ENCODE measurements at places on chromosomes 6 and 20.

- DNase-seq: peak; percentile 5
These were observed 1066.8 kb upstream of the CITED2 start for GRCh38 chr6:140441256-140441655.

- peak; percentile 63 for DNase-seq
These were observed 9.3 kb downstream of the PREX1 start for GRCh38 chr20:48818481-48818987.

DNA sequence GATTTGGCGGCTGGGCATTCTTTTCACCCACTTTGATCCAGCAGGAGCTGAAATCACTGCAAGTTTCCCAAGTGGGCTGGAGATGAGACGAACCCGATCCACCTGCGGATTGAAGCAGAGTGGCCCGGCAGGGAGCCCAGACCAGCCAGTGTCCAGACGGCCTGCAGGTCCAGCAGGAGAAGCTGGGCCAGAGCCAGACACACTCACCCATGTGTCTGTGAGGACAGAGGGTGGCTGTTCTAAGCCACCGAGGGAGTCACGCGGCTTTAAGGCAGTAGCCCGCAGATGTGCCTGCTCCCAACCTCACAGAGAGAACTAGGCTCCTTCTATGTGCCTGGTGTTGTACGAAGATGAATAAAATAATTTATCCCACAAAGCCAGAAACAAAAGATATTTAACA is 200.7 kb downstream of the WDR27 start:
- DNase-seq: no peak

DNA sequence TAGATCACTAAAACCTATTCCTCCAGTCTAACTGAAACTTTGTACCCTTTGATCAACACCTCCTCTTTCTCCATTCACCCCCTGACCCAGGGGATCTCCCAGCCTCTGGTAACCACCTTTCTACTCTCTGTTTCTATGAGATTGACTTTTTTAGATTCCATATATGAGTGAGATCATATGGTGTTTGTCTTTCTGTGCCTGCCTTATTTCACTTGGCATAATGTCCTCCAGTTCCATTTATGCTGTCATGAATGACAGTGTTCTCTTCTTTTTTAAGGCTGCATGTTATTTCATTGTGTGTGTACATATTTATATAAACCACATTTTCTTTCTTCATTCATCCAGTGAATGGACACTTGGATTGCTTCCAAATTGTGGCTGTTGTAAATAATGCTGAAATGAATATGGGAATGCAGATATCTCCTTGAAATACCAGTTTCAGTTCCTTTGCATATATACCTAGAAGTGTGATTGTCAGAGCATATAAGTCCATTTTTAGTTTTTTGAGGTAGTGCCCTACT is 57.7 kb downstream of the DHX35 start:
- no peak for DNase-seq

DNA sequence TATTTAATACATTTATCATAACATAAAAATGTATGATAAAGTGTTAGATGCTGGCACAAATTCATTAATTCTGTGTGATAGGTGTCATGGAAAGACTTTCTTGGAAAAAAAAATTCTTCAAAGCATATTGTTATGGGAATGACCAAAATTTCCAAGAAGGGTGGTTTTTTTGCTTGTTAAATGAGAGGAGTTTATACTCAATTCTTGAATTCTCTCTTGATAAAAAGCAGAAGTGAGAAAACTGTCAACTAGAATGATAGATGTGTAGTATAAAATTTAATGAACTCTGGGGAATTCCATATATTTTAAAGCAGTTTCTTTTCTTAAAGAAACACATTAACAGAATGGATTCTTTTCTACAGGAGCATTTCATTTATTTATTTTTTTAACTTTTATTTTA is 62.0 kb upstream of the SNAP91 start:
- DNase-seq: no peak

- DNase-seq: no peak
These were observed 5.3 kb upstream of the CCM2L start for GRCh38 chr20:32004963-32005362.

DNA sequence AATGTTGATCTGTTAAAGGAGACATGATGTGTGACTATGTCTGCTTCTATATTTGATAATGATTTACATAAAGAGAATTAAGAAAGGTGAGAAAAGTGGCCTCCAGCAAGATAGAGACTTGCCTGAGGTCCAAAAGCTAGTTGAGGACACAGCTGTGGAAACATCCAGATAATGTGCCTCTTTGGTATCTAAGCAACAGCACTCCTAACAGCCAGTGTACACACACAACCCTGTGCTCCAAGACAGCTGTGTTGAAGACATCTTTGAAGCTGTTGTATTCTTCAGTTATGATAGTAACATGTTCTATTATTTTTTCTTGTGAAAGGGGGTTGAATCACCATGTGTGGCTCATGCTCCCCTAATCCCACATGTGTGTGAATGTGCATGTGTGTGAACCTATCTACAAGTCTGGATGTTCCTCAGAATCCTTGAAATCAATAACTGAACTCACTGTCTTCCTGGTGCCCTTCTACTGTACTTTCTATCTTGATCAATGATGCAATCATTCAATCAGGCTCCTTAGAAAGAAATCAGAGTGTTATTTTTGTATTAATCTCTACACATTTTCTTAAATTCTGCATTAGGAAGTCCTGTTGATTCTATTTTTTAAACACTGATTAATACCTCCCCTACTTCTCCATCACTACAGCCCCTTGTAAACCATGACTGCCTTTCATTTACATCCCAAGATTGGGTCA is 116.7 kb upstream of the SSTR4 start:
- no peak for DNase-seq

- no peak for DNase-seq
These were observed 91.9 kb downstream of the ADGRB3 start for GRCh38 chr6:68726992-68727391.
